ENCODE measurements at places on chromosomes 7 and 10. TPM values are rescaled to one million over a fixed set of nuclear protein-coding genes. Genes with fewer than 3 reads are reported as not detected.

The TUBAL3 gene
- 0.07 TPM for total RNA-seq

The SPOCK2 gene
- 4.7 TPM for total RNA-seq

The PNLIPRP3 gene
- not detected for total RNA-seq

The ERVW-1 gene
- not detected for total RNA-seq

The MUC3A gene
- not detected for total RNA-seq

GRCh38 chr7:31271641-31272405, 68.7 kb downstream of the NEUROD6 start:
- DNase-seq, result no peak

DNA sequence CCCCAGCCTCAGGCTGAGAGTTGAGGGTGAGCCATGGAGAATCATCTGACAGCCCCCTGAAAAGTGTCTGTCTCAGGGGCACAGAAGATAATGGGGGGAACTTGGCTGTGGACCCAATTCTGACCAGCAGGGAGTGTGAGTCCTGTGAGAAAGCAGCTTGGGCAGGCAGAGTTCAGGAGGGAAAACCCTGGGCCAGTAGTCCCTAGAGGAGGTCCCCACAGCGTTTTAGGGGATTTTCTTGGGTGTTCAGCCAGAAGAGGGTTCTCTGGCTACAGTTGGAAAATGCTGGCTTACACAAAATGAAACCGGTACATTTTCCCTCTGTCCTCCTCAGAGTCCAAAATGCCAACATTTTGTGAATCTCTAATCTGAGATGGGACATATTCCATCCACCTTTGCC, 35.8 kb upstream of the TRIM8 start:
- DNase-seq, result no peak

- no peak for DNase-seq
Measured at GRCh38 chr7:84354866-84355265, 160.3 kb upstream of the SEMA3A start.

- DNase-seq, result no peak
Measured at GRCh38 chr7:147640821-147641220, 949.7 kb upstream of the C7orf33 start.

DNA sequence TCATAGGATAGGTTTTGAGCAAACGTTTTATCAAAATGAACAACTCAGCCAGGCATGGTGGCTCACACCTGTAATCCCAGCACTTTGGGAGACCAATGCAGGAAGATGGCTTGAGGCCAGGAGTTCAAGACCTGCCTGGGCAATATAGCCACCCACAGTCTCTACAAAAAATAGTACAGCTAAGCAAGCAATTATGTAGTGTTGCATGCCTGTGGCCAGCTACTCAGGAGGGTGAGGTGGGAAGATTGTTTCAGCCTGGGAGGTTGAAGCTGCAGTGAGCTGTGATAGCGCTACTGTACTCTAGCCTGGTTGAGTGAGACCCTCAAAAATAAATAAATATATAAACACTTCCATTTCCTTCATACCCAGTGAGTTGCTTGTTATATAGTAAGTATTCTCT, 67.1 kb downstream of the LSMEM1 start:
- no peak for DNase-seq

DNA sequence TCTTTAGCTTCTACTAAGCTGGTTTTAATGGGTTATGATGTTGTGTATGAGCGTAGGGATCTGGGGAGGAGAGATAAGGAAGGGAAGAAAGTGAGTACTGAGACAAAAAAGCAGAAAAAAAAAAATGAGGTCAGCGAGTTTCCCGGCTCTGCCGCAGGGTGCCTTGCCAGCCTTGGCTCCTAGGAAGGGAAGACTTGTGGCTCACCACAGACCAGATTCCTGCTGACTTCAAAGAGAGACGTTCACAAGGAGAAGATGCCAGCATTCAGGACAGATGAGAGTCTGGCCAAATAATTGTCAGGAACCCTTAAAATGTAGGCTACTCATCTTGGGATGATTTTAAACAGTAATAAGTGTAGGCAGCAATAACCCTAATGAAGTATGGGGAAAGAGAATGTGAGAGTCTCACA, 11.4 kb upstream of the FAS start:
- DNase-seq, result no peak

Measured in HepG2 (cell line).